ENCODE measurements at places on chromosomes 2 and 18.

- DNase-seq = no peak
These were observed 493.6 kb downstream of the NYAP2 start for GRCh38 chr2:225893151-225893550.

DNA sequence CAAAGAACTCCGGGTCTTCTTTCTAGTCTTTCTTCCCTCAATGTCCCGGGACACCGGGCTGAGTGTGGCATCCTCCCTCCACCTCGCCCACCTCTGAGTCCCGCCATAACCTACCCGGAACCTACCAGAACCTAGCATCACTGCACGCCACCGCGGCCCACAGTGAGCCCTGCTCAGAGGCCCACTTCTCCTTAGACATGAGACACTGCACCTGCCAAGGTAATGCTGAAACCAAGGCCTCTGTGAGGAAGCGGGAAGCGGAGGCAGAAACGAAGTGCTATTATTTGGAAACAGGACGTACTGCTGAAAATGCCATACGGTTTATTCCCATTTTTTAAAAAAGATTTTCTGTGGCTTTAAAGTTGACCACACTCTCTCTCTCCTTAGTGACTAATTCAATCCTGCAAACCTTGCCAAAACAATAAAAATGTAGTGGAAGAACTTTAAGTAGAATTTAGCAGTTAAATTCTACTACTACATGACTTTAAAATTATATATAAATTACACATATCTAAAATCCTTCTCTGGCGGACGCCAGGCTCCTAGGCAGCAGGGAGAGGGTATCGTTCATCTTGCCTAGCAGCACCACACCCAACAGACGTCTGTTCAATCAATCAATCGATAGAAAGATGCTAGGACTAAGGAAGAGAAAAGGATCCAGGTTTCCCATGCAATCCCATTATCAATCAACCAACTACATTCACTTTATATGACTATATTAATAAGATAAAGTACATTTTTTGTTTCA is 82.0 kb downstream of the ZNF516 start:
- no peak for DNase-seq

DNA sequence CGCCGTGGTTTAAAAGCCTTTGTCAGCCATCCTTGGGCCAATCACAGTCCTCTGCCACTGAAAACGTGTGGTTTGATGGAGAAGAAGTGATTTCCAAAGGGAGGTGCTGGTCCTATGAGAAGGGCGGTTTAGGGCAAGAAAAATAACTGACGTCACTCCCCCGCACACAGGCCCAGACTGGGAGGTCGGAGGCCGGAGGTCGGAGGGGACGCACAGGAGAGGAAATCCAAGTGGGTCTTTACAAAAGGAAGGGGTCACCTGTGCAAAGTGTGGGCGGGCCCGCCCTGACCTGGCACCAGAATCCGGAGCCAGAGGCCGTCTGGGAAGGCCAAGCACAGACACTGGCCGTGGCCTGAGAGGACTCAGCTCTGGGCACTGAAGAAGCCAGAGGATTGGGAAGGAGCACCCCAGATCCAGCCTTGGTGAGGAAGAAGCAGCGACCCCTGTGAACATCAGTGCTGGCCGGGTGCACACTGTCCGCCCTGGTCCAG is 18.0 kb upstream of the KCNG2 start:
- peak; percentile 38 for DNase-seq

DNA sequence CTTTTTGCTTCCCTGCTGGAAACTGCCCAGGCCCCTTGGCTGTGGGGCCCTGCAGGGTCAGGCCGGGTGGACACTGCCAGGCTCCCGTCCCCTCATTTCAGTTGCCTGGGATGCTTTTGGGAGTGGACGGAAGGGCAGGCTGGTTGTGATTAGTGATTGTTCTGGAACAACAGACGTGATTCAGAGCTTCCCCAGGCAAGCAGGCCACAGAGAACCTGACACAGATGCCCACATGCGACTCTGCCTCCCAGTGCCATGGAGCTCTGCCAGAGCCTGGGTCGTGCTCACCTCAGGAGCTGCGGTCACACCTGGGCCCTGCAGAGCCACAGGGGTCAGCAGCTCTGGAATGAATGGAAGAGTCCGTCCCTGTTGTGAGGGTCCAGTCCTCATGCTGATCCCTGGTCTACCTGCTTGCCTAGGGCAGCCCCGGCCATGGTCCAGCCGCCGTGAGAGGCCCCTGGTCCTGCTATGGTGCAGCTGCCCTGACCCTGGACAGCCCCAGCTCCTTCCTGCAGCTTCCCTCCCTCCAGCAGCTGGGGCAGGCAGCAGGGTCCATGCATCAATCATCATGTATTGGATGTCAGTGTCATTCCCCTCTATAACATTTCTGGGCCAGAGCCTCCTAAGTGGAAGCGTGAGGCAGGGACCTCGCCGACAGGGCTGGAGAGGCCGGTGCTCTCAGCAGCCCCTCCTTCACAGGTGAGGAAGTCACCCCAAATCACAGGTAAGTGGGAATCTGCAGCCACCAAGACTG is 518.6 kb upstream of the MYT1L start:
- DNase-seq = no peak

- no peak for DNase-seq
These were observed 123.3 kb downstream of the FHOD3 start for GRCh38 chr18:36420826-36421225.

DNA sequence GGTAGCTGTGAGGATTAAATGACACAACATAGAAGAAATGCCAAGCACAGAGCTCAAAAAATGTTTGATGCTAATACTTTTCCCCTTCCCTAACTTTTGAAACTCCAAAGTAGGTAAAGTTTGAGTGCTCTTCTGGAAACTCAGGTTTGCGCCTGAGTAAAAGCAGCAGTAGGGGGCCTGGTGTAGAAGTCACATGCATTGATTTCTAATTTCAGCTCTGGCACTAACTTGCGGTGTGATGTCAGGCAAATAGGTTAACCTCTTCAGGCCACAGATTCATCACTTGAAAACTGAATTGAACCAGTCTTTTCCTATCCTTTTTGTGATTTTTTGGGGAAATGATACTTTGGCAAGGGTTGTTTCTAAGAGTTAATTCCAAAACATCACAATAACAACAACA is 27.2 kb downstream of the LHCGR start:
- DNase-seq = no peak

DNA sequence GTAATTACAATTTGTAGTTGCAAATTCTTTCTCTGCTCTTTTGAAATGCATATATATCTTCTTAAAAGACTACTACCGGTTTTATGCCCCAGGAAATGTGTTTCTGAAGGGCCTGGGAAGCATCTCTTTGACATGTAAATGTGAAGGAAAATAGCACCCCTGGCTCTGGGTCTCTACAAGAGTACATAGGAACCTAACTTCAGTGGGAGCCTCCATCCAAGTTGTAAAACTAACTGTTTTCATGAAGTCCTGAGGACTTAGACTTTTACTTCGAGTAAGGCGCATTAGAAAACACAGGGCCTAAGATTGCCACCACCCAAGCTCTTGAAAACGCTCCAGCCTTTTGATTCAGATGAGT is 99.4 kb downstream of the CBLN2 start:
- no peak for DNase-seq

GRCh38 chr2:86330001-86330400 is 7.4 kb downstream of the REEP1 start:
- no peak for DNase-seq

DNA sequence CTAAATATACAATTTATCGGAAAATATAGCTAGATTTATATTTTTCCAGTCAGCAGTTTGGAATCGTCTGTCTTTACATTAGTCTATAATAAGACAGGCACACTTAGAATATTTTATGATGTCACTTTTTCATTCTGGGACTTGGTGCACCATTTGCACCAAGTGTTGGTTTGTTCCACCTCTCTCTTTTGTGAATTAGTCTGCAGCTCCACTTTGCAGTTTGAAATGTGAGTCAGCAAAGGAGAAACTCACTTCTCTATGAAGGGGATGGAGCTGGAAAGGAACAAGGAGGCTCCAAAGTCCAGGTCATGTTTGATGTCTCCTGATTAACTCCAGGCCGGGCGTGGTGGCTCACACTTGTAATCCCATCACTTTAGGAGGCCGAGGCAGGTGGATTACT is 63.8 kb upstream of the RTN4 start:
- DNase-seq = no peak

GRCh38 chr2:60410456-60411146 is 142.9 kb downstream of the BCL11A start:
- no peak for DNase-seq

- DNase-seq = no peak
These were observed 243.6 kb downstream of the TMEM182 start for GRCh38 chr2:103005393-103005792.

DNA sequence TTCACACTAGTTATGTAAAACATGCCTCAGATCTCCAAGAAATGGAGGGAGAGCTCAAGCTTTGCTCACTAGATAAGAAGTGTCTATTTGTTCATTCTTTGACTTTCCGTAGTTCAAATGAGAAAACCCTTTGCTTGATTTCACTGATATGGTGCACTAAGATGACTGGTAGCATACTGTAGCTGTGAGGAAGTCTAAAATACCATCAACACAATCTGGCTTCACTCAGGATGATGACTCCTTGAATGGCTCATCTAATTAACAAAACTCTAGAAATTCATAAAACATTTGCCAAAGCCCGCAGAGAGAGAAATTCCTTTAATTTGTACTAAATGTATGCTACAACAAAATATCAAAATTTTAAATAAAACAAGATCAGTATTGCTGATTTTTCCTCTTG is 152.8 kb upstream of the STK17B start:
- DNase-seq = no peak

DNA sequence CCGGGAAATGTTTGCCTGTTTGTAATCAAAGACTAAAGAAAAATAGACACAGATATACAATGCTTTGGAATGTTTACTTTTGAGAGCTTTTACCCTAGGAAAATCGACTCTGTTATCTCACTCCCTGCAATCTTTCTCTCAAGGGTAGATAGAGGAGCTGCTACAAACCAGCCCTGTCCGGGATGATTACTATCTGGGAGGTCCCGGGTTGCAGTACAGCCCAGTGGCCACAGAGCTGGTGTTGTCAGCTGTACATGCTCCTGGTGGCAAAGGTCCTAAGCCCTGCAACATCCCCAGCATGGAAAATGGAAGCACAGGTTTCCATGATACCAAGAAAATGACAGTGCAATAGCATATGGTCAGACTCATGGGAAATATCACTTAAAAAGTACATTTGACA is 570.5 kb upstream of the SOX11 start:
- no peak for DNase-seq

- DNase-seq = no peak
These were observed 548.1 kb downstream of the ADCYAP1 start for GRCh38 chr18:1452821-1453220.

- no peak for DNase-seq
These were observed 9.8 kb upstream of the RPL31 start for GRCh38 chr2:100992262-100992661.

- no peak for DNase-seq
These were observed 152.5 kb downstream of the CYP26B1 start for GRCh38 chr2:71995067-71995665.

DNA sequence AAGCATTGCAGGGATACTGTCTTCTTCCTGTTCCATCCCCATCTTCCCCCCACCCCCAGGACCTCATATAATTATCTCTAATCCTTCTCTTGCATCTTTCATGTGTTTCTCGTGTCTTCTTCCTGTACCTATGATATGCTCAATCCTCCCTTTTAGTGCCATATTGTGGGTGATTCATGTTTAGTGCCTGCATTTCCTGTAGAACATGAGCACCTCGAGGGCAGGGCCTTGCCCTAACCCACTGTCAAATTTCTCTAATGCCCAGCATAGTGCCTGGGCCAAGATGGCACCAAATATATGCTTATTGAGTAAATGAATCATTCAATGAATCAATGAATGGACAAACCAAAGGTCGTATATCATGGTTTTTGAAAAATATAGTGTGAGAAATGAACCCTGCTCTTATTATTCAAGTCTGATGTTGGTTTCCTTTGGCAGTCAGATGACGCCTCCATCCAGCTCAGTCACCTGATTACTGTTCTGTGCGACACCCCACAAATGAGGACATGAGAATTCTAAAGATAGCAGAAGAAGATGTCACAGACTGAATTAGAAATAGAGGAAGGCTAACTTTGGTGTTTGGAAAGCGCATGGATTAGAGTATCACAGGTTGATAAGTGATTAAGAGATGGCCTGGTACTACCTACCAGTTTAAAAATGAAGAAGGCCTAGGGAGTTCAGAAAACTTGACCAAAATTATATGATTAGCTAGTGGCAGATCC is 278.4 kb downstream of the PRKCE start:
- no peak for DNase-seq

- no peak for DNase-seq
These were observed 1188.5 kb upstream of the NRXN1 start for GRCh38 chr2:52220393-52220792.

DNA sequence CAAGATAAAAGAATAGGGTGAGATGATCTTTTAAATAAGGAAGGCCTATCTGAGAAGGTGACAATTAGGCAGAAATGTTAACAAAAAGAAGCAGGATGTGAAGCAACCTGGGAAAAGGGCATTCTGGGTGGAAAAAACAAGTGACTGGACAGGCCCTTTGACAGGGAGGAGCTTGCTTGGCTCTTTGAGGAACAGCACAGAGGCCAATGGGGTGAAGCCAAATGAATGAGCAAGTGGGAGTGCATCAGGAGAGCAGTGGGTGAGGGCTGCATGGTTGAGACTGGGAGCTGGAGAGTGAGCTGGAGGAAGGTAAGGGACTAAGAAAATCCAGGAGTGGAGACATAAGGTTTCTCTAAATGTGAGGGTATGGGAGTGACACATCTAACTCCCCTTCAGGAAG is 126.9 kb downstream of the TDRD15 start:
- DNase-seq = no peak

- no peak for DNase-seq
These were observed 147.3 kb downstream of the AGAP1 start for GRCh38 chr2:235640926-235641723.

GRCh38 chr18:48138660-48139430 is 208.4 kb upstream of the SMAD2 start:
- DNase-seq = no peak

DNA sequence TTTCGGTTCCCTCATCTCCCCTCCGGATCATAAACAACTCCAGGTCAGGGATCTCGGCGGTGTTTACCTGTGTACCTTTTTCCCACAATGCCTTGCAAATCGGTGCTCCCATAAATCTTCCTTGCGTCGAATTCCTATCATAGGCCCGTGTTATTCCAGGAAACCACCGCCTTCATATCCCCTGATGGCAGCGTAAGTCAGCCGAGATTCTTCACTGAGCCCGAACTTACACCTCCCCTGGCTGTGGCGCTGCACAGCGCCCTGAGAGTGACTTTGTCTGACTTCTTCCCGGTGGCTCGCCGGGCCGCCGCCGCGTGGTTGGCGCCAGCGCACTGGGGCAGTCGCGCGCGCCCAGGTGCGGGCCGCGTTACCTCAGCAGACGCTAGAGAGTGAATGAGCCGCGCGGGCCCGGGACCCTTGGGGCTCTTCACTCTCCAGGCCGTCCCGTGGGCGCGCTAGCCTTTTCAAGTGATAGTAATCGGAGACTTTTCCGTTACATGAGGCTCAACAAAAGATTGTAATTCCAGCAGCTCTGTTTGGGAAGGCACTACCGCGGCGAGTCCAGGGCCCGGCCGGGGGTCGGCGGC is 101.6 kb downstream of the SPTBN1 start:
- DNase-seq = peak; percentile 68

GRCh38 chr2:3243804-3244203 is 133.8 kb downstream of the EIPR1 start:
- DNase-seq = no peak

GRCh38 chr18:48839819-48840490 is 110.8 kb downstream of the SMAD7 start:
- no peak for DNase-seq
